ENCODE measurements at places on chromosomes 7 and 10.
A peak's percentile ranks its signal among the peaks of the same experiment; 100 is the strongest.

DNA sequence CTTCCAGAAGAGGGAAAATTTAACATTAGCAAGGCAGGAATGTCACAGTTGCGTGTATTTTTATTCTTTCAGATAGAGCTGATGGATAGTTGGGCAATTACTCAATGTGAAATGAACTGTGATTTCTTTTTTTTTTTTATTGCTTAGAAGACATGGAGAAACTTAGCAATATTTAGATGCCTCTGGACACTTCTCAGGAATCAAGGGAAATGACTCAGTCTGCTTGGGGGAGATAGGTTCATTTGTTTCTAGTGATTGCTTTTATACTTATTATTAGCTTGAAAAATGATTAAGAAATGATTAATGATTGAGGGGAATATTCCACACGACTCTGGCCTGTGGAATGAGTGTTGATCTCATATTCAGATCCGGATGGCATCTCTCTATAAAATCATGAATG is 33.1 kb upstream of the TBX20 start:
- no peak for DNase-seq

DNA sequence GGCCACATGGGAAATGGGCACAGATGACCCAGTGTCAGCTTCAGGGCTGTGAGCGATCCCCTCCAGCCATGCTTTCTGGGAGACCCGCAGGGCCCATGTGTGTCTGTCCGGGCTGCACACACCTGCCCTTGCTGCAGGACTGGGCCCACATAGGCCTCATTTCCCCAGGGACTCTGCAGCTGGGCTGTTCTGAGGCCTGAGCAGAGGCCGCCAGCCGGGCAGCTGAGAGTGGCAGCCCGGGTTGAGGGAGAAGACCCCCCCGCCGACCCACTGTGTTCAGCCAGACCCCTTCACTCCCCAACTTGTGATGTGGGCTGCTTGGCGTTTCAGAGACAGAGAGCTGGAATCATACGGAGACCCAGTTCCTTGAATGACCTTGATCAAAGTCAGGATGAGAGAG is 50.1 kb upstream of the DPYSL4 start:
- no peak for DNase-seq

GRCh38 chr10:59872892-59873463 is 33.4 kb downstream of the CCDC6 start:
- DNase-seq = no peak

GRCh38 chr10:13917791-13918190 is 331.0 kb downstream of the PRPF18 start:
- no peak for DNase-seq

DNA sequence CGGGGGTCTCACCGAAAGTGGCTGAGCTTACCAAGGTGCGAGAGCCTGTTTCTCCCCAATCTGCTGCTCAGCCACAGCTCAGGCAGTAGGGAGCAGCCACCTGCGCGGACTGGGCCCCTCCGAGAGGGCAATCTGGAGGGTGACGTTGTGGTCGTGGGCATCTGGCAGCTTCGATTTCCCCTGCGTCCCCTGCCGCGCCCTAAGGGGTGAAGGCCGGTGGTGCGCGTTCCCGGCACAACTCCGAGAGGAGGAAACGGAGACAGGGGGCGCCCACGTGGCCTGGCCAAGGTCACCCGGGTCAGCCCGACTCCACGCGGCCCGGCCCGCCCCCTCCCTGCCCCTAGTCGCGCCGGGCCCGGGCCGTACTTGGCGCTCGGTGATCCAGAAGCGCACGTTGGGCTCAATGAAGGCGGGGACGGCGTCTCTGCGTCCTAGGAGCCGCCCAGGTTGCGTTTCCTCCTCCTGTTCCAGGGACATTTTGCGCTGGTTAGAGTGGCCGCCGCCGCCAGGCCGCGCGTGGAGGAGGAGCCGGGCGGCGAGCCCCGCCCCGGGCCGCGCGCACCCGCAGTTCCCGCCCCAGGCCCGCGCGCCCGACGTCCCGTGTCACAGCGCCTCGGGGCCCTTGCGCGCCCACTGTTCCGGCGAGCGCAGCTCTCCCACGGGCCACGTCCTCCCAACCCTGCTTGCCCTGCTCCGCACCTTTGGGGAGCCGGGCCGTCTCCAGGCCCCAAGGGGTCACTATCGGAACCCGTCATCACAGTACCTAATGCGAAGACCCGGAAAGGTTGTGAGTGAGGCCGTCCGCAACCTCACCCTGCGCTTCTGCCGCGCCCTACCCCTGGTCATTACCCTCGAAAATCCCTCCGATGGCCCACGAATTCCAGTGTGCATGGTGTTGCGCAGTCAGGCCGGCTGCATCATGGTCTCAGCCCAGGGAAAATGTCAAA is at the start of gene SFXN4:
Gene SFXN4 (minus strand): TSS at position 544 of the 947 bp plus-strand sequence. CDS start 67 bp downstream, at position 477.
- peak; percentile 85 for DNase-seq

- DNase-seq = no peak
Observed at GRCh38 chr10:94425942-94426341, 23.6 kb downstream of the TBC1D12 start.

DNA sequence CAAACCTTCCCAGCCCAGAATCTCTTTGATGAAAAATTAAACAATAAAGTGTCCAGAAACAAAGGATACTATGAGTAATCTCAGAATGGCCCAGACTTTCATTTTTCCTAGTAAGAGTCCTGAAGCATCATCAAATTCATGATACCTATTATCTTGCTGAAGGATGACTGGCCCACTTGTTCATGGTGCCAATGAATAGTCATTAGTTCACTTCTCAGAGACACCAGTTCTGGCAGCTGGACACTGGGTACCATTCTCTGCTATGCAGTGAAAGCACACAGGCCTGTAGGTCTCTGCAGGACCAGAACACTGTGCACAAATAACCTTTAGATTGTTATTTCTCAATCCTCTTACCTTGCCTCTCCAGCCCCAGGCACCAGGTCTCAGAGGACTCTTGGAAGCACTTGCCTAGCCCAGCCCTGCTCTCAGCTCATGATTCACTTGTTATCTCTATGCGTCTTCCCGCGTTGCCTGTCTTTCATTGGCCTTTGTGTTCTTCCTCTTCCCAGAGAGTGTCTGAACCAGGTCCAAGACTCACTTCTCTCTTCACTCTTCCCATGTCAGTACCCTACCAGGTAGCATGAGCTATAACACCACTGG is 98.1 kb upstream of the AGBL3 start:
- no peak for DNase-seq

GRCh38 chr7:5526100-5526905 is 102.7 kb upstream of the TNRC18 start:
- DNase-seq = no peak

GRCh38 chr10:132418527-132419416 is 21.8 kb downstream of the PWWP2B start:
- DNase-seq = no peak

DNA sequence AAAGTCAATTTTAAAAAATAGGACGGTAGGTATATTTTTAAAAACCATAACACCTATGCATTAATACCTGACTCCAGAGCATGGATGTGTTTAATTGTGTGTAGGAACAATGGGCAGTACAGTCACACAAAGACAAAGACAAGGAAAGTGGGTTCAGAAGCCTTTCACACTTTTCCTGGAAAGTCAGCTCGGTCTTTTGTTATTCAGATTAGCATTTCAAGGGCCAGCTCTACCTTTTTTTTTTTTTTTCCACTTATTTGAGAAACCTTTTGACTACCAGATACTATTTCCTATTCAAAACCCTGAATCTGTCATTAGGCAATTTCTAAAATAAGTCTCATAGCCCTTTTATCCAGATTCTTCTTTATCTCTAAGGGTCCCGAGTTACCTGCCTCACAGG is 401.9 kb downstream of the PARD3 start:
- no peak for DNase-seq

DNA sequence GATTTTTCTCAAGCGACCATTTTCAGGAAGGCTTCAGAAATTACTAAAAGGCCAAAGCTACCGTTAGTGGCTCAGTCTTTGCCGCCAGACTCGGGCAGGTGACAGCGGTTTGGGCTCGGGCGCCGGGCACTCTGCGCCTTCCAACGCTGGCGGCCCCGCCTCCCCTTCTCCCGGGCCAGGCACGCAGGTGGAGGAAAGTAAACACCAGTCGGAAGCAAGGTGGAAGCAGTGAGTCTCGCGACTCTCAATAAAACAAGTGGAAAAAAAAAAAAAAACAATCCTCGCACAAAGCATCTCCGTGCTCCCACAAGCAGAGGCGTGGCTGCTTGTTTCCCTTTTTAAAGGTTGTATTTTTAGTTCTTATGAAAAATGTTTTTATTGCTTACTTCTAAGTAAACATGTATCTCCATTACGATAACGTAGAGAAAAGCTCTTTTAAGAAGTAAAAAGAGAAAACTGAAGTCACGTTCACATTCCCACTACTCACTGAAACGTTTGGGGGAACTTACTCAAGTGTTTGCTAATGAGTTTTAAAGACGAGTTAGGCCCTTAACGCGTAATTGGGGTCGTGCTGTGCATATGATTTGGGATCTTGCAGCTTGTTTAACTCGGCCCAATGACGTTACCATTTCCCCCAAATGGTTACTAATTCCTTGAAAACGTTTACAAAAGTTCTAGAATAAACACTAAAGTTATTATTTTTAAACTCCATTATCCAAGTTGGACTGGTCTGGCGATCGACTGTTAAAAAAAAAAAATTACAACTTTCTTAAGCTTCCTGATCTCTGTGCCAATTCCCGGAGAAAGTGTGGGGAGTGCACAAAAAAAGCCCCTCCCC is 864 bp downstream of the CDCA7L start:
- DNase-seq = peak; percentile 11

- no peak for DNase-seq
Observed at GRCh38 chr7:31068006-31068675, 16.0 kb downstream of the ADCYAP1R1 start.

DNA sequence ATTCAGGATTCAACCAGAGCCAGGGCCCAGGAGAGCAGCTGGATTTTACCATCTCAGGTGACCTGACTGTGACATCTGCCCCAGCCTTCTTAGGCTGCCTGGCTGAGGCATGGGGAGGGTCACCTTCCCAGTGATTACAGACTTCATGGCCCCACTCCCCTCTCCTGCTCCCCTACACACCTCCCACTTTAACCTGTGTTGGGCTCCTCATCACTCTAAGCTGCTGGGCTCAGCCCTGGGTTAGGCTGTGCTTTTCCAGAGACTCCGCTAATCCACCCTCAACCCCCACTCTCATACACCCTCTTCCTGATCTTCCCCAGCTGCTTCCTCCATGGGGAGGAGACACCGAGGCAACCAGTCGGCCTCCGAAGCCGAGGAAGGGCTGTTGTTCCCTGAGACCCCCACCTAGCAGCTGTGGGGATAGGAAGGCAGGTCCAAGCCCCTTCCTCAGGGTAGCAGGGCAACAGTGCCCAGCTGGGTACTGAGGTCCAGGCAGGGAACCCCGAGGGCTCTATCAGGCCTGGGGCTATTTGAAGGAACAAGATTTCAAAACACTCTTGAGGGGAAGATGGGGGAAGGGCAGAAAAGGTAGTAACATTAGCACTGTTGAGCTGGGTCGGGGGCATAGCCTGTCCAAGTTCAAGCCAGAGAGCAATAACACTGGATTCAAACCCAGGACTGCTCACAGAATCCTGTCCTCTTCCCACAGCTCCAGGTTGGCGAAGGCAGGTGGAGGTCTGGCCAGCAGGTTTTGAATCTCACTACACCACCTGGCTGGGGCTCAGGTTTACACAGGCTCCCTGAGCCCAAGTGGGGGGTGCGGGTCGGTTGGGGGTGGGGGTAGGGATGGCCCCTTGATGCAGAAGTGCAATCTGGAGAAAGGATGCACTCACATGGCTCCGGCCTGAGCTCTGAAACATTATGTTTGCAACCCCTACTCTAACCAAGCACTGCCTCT is 1.8 kb downstream of the IMPDH1 start:
- peak; percentile 24 for DNase-seq

DNA sequence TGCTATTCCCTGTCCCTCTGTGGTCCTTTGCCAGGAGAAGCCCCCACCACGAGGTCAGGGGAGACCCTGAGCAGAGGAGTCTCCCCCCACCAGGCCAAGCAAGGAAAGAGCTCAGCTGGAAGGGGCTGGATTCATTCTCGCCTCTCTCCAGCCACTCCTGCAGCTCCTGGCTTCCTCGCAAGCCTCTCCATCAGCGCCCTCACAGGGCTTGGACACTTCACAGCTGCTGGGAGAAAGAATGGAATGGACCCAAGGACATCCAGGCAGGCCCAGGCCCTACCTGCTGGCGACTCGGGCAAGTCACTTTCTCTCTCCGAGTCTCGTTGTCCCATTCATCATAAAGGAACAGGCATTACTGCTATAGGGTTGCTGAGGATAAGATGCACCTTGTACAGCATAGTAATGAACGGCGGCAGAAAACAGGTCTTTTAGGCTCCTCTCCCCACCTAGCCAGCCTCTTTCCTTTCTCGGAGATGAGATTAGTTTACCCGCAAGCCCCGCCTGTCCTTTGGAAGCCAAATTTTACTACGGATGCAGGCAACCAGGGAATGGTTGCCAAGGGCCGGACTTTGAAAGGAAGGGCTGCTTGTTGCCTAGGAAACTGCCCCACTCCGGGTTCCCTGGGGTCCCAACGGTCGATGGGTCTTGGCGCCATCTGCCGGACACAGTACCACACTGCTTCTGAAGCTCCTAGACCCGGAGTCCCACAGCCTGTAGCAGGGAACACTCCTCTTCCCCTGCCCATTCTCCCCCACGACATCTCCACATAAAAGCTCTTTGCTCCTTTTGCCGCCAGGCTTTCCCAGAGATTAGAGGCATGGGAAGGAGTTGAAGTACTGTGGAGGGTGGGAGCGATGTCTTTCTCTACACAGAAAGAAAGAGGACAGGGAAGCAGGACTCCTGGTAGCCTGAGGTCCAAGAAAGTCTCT is 22.3 kb downstream of the IMPDH1 start:
- peak; percentile 83 for DNase-seq

GRCh38 chr10:42809676-42810075 is 27.1 kb downstream of the BMS1 start:
- DNase-seq = no peak

GRCh38 chr10:119306514-119306951 is 99.2 kb downstream of the GRK5 start:
- DNase-seq = no peak

DNA sequence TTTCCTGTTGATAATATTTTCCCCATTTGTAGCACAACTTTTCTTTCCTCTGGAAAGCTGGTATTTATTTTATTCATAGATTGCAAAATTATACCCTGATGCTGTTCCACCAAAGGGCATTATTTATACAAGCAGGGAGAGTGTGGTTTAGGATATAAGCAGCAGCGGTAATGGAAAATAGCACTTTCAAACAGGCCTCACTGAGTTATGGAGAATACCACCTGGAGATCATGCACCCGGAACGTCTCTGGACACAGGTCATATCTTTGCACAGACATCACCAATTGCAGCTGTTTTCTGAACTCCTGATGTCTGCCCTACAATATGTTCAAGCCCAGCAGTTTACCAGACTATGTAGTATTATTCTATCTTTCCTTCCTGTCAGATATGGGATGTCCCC is 2.0 kb upstream of the CALD1 start:
- no peak for DNase-seq

GRCh38 chr7:65983965-65984658 is 2.1 kb upstream of the GUSB start:
- DNase-seq = no peak

DNA sequence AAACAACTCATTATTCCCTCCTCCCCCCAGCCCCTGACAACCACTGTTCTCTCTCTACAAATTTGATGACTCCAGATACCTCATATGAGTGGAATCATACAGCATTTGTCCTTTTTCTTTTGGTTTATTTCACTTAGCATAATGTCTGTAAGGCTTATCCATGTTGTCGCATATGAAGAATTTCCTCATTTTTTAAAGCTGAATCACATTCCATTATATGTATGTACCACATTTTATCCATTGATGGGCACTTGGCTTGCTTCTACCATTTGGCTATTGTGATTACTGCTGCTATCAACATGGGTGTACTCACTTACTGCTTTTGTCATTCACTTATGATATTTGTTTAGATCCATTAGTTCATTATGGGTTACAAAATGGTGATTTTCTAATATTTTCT is 112.8 kb downstream of the BUB3 start:
- no peak for DNase-seq
